Activated CD4-positive, alpha-beta T cell treated with anti-CD3 and anti-CD28 coated beads for 24 hours (primary cell): ENCODE measurements at places on chromosomes 7 and 10.

DNA sequence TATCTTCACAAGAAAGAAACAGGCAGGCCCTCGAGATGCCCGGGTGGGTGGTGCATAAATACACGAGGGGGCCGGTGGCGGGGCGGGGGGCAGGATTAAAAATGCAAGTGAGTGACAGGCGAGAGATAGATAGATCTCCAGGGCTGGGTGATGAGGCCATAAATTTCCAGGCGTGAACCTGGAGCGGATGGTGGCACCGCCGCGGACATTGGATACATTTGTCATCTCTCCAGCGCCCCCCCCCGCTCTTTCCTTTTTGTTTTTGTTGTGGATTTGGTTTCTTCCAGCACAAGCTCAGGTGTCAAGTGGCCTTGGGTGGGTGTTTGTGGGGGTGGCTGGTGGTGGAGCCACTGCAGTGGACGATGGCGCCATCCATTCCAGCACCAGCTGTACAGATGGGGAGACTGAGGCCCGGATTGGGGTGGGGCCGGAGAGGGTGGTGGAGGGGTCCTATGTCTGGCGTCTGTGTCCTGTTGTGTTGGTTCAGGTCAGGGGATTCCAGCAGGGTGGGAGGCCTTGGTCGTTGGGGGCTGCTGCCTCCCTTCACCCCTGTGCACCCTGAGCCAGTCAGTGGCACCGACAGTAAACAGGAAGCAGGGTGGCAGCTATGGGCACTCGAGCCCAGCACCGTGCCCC lies 2.9 kb downstream of the ELFN1 start:
- DNase-seq = no peak

GRCh38 chr10:97179731-97180362 lies 5.9 kb downstream of the SLIT1 start:
- no peak for DNase-seq

DNA sequence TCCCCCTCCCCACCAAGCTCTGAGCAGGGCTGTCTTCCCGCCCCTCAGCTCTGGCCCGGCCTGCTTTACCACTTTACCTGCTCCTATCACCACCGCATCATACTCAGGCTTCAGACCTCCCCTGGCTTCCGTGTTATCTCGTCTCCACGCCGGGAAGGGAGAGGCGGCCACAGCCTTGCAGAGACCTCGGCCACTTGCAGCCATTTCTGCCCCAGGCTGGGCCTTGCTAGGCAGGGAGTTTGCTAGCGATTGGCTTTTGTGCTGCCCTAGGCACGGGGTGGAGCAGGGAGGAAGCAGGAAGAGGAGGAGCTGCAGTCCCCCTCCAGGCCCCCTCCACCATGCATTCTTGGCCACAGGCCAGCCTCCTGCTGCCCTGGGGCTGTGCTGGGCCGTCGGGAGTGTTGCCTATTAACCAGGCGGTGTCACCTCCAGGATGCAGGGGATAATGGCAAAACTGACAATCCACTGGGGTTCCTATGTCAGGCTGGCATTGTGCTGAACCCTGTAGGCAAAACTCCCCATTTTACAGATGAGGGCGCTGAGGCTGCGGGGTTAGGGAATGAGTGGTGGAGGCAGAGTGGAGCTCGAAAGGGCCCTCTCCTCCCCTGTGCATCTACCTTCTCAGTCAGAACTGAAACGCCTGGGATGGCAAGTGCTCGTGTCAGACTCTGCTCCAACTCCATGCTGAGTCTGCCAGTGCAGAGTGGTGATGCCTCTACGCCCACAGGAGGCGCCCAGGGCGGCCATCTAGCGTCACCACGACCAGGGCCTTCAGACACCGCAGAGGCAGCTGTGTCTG lies at the start of gene PYROXD2:
Gene PYROXD2 (minus strand): TSS at position 251 of the 799 bp plus-strand sequence. CDS start 47 bp downstream, at position 204.
- no peak for DNase-seq

DNA sequence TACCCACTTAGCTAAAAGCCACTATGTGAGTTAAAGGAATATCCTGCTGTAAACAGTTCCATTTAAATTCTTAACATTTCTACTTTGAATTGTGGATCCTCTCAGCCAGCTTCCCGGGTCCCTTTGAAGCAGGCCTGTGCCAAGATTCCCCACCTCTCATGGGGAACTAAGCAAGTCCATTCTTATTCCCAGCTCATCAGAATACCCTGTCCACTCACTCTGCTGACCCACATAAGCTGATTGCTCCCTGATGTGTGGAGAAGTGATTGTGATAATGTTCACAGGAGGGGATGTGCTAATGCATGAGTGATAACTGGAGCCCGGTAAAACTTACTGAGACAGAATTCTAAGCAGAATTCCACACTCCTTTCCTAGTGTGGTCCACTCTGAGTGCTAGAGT lies 709.7 kb downstream of the CNTNAP2 start:
- no peak for DNase-seq

GRCh38 chr10:110758128-110758765 lies 113.5 kb upstream of the PDCD4 start:
- DNase-seq = no peak

DNA sequence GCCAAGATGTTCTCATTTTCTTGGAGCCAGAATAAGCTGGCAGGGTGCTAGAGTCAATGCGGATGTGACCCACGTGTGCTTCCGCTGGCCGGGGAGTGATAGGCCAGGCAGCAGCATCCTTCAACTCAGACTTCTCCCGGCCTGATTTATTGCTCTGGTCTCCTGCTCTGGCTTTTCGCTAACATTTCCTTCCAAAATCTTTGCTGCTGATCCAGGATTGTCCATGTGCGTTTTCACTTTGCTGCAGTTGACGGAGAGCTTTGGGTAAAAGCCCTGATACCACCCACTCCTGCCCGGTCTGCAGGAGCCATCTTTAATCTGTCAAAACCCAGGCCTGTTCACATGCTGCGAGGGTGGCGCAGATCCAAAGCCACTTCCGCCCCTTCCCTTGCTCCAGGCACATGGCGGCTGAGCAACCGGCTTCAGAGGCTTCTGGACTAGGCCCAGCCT lies 106.8 kb downstream of the CYP26A1 start:
- DNase-seq = no peak

GRCh38 chr10:79018521-79019011 lies 50.2 kb upstream of the ZMIZ1 start:
- no peak for DNase-seq

- no peak for DNase-seq
Measured at GRCh38 chr10:19986591-19986990, 170.4 kb downstream of the PLXDC2 start.

- no peak for DNase-seq
Measured at GRCh38 chr10:97157578-97158095, 28.1 kb downstream of the SLIT1 start.

DNA sequence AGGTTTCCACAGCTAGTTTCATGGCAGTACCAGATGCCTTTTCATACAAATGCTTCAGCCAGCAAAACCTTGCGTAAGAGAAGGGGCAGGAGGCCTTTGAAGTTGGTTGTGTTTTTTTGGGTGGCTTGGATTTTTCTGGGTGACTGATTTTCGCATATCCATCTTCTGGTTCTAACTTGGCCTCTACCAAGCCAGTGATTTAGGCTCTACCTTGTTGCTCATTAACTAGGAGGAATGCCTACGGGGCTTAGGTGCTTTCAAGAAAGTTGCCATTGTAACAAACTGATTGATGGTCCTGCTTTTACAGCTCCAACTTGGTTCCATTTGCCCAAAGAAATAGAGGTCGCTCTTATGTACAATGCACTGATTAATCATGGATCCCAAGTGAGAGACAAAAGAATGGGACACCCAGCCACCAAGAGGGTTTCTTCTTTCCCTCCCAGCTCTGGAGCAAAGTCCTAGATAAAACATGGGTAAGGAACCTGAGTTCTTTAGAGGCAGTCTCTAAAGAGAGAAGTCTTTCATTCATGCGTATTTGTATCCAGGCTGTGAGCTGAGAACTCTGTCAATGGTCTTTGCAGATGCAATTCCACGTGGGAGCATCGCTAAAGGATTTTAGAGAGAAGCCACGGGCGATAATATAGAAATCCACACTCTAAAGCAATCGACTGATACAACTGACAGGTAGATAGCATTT lies 92.1 kb upstream of the FGFR2 start:
- no peak for DNase-seq

- DNase-seq = no peak
Measured at GRCh38 chr7:150372271-150373048, 3.8 kb downstream of the REPIN1 start.

DNA sequence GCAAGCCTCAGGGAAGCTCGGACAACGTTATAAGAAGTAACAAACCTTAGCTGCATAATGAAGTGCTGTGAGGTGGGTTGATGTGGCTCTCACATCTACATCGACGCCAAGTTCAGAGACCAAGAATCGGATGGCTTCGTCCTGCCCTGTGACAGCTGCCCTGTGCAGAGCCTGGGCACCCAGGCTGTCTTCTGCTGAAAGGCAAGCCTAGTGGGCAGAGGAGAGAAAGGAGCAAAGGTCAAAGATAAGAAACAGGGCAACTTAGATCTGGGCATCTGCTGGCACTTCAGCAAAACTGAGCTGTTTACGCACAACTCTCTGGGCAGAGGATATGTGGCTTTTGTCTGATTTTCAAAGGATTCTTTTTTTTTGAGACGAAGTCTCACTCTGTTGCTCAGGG lies 6.7 kb downstream of the ANKRD16 start:
- DNase-seq = no peak

DNA sequence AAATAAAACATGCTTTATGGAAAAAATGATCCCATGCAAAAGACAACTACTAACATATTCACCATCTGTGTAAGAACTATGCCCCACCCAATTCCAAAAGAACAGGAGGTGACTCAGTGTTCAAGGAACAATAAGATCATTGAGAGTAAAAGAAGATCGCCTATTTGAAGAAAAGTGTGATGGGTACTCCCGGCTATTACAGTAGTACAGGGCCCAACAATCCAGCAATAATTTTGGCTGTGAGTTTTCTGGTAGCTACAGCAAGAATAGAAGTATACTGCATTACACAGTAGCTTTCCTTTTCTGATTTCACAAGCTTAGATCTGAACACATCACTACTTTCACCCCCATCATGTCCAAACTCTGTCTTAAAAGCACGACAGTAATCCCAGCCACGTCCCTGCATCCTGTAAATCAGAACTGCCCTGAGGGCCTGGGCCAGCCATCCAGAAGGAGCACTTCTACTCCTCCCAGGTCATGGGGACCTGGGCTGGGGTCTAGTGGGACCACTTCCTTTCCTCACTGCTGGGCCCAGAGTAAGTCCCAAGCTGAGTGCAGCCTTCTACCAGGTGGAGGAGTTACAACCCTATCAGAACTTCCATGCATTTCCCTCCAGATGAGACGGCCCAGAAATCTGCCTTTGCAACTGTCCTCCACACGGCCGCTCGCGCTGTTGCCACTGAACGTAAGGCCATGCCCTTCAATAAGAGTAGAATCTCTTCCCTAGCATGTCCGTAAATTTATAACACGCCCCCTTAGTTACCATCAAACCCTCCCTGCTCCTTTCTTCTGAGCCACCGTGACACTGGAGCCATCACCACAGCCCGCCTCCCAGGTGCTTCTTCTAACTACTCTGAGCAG lies 7.9 kb downstream of the ESYT2 start:
- DNase-seq = no peak
